ENCODE measurements at places on chromosomes 5 and 9. TPM values are rescaled to one million over a fixed set of nuclear protein-coding genes. Genes with fewer than 3 reads are reported as not detected.
A peak's percentile ranks its signal among the peaks of the same experiment; 100 is the strongest.

The SLC36A3 gene
- not detected for total RNA-seq

The LHFPL2 gene
- total RNA-seq = 10.1 TPM

The EIF4E1B gene
- not detected for total RNA-seq

The PTGS1 gene
- 1.8 TPM for total RNA-seq

The LHX2 gene
- total RNA-seq = 1.4 TPM

The AQP7 gene
- total RNA-seq = 0.59 TPM

GRCh38 chr9:15158064-15158463 is 149.0 kb downstream of the TTC39B start:
- H3K36me3 ChIP-seq = no peaks in the 10 kb centered on the region
- no peak overlapping the region for H3K27ac ChIP-seq
- no peaks in the 10 kb centered on the region for H3K27me3 ChIP-seq
- no peak overlapping the region for H3K4me3 ChIP-seq
- H3K4me1 ChIP-seq = 0 out of 2 replicates have a peak, but pooled peaks cover 6% of the 10 kb centered on the region
- DNase-seq = no peak

GRCh38 chr5:51731421-51732029 is 348.3 kb downstream of the ISL1 start:
- DNase-seq = no peak
- H3K4me3 ChIP-seq = no peak overlapping the region
- no peaks in the 10 kb centered on the region for H3K36me3 ChIP-seq

The CCNJL gene
- total RNA-seq = 33.9 TPM

GRCh38 chr9:5438301-5439162 is 807 bp upstream of the PLGRKT start:
- peaks cover 24% of the 10 kb centered on the region for H3K4me1 ChIP-seq
- H3K4me3 ChIP-seq = peak overlapping the region; percentile 80
- H3K36me3 ChIP-seq = no peaks in the 10 kb centered on the region
- H3K27me3 ChIP-seq = no peaks in the 10 kb centered on the region

The ADAMTSL1 gene
- total RNA-seq = not detected

The PAIP2 gene
- 90.5 TPM for total RNA-seq

- H3K27ac ChIP-seq = no peak overlapping the region
- H3K27me3 ChIP-seq = no peaks in the 10 kb centered on the region
- no peaks in the 10 kb centered on the region for H3K4me1 ChIP-seq
- no peak for DNase-seq
These were observed 52.4 kb upstream of the HMHB1 start for GRCh38 chr5:143759396-143760130.

DNA sequence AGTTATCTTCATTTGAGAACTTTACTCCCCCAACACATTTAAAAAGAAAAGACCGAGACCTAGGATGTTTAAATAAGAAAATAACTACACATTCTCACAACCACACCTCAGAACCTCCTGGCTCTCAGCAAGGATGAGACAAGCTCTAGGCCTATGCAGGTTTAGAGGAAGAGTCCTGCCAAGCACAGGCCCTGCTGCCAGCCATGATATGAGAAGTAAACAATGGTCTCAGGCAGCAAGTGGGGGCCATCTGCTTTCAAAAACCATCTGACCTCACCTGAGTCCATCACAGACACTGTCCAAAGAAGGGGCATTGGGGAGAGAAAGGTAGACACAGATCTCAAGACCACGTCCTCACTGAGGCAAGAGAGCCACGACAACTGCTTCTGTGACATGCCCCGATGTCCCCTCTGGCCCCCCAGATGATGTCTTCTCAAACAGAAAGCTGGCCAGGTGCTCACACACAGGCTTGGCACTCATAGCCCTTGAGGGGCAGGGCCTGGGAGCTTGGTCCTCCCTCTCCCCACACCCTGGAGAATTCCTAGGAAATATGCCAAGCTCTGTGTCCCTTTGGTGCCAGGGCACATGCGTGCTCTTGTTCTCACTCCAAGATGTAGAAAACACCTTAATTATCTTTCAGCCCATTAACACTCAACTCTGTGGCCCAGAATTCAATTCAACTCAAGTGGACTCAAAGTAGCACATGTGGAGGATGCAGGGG is 150.4 kb downstream of the FSTL4 start:
- H3K4me1 ChIP-seq = peaks cover 29% of the 10 kb centered on the region
- no peak overlapping the region for H3K4me3 ChIP-seq
- no peak overlapping the region for H3K27ac ChIP-seq
- no peaks in the 10 kb centered on the region for H3K27me3 ChIP-seq
- DNase-seq = peak; percentile 30

- DNase-seq = no peak
- H3K27me3 ChIP-seq = no peaks in the 10 kb centered on the region
- no peaks in the 10 kb centered on the region for H3K36me3 ChIP-seq
- no peak overlapping the region for H3K27ac ChIP-seq
- no peak overlapping the region for H3K4me3 ChIP-seq
These were observed 470.0 kb downstream of the EBF1 start for GRCh38 chr5:158629591-158630312.

The CDH6 gene
- not detected for total RNA-seq

The PDE6A gene
- 0.50 TPM for total RNA-seq

- H3K4me3 ChIP-seq = no peak overlapping the region
- no peaks in the 10 kb centered on the region for H3K36me3 ChIP-seq
- H3K4me1 ChIP-seq = no peaks in the 10 kb centered on the region
- H3K27me3 ChIP-seq = peaks cover 19% of the 10 kb centered on the region
These were observed 408.0 kb downstream of the EBF1 start for GRCh38 chr5:158691631-158692255.

The MFAP3 gene
- total RNA-seq = 29.3 TPM

DNA sequence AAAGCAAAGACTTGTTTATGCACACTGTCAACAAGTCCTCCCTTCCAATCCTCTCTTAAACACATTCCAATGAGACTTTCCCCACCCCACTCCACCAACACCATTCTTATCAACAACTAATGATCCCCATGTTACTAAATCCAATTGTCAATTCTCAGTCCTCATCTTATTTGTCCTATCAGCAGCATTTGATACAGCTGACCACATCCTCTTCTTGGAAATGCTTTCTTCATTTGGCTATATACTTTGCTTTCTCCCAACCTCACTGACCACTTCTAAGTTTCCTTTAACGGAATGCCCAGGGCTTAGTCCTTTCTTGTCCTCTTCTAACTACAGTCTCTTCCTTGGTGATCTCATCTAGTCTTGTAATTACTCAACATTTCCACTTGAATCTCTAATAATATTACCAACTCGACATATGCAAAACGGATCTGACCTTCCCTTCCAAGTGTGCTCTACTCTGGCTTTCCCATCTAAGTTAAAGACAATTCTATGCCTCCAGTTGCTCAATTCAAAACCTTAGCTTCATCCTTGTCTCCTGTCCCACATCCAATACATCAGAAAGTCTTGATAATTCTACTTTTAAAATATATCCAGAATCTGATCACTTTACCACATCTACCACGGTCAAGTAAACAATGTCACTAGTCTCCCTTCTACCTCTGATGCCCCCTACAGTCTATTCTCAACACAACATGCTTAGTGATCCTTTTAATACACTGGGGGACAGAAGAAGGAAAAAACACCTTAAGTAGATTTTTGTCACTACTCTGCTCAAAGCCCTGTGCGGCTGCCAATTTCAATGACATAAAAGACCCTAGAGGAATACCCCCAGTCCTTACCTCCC is 25.5 kb downstream of the AGTPBP1 start:
- H3K27ac ChIP-seq = no peak overlapping the region
- DNase-seq = no peak
- no peaks in the 10 kb centered on the region for H3K36me3 ChIP-seq
- no peaks in the 10 kb centered on the region for H3K4me1 ChIP-seq

Measured in PC-9 (cell line).